ENCODE measurements at places on chromosomes 5 and 9. TPM values are rescaled to one million over a fixed set of nuclear protein-coding genes. Genes with fewer than 3 reads are reported as not detected.

The NACC2 gene
- 4.3 TPM for polyA plus RNA-seq

The TCERG1 gene
- polyA plus RNA-seq = 39.3 TPM

The CCDC127 gene
- 1.2 TPM for polyA plus RNA-seq

The CATSPER3 gene
- 2.2 TPM for polyA plus RNA-seq

The WDR31 gene
- polyA plus RNA-seq = 1.3 TPM

All from pancreas (tissue), 10 donors.